ENCODE measurements at places on chromosomes 3 and 15.

DNA sequence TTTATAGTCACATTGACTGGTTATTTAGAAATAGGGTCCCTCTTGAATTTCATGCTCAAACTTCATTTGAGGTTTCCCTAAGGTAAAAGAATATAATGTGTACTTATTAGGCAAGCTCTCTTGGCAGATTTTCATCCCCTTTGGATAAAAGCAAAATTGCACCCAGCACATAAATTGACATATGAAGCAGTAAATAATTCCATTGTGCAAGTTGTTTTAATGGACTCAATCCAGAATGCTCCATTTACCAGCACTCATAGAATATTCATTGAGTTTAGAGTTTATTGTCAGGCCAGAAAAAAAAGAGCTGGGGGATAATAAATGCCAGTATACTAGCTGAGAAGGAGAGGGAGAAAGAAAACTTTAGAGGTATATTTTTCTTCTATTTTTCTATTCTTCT lies 136.8 kb downstream of the TPRG1 start:
- DNase-seq = no peak

DNA sequence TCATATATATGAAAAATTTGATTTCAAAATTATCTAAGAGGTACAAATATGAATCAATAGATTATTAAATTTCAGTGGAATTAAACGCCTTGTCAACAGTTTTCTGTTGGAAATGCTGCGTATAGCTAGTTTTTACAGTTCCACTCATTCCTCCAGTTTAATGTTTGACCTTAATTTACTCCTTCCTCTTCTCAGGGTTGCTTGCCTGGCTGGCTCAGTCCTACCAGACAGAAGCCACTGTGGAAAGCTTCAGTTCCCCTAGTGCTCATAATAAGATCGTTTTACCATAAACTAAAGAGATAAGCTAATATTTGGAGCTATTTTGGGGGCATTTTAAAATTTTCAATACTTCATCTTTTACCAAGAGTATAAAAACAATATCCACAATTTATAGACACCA lies 22.8 kb downstream of the EMC7 start:
- no peak for DNase-seq

- no peak for DNase-seq
Measured at GRCh38 chr3:171833789-171834460, 9.2 kb upstream of the TMEM212 start.

DNA sequence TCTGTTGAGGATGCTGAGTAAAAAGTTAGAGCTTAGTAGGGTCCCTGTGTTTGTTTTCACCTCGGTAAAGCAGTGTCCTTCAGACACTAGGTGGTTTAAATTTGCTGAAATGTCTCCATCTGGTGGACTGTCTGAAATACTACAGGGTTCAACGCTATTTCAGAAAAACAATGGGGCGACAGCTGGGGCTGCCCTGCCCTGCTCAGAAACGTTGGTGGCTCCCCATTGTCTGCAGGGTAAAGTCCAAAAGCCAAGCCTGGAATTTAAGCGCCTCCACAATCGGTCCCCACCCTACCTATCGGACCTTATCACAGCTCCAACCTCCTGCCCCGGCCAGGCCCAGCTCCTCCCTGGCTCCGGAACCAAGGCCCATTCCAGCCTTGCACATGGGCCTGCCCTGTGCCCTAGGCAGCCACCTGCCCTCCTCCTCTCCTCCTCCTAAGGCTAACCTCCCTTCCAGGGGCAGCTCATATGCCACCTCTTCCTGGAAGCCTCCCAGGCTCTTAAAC lies 4.3 kb upstream of the TSEN2 start:
- no peak for DNase-seq

DNA sequence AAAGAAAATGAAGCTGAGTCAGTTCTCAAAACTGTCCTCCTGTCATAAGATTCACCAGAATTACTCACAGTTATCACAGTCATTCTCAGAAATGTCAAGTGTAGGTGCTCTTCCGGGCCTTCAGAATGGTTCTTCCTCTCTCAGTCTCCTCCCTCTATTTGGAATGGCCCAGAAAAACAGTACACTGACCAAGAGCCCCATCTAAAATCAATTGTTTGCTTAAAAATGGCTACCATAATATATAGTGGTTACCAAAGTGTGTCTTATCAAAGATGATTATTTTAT lies 99.8 kb downstream of the MECOM start:
- no peak for DNase-seq
